ENCODE measurements at places on chromosomes 5 and 9.
A peak's percentile ranks its signal among the peaks of the same experiment; 100 is the strongest.

- no peak for DNase-seq
Measured at GRCh38 chr5:39218482-39219402, 621 bp downstream of the FYB1 start.

GRCh38 chr9:77829420-77829819 is 181.3 kb upstream of the GNA14 start:
- no peak for DNase-seq

DNA sequence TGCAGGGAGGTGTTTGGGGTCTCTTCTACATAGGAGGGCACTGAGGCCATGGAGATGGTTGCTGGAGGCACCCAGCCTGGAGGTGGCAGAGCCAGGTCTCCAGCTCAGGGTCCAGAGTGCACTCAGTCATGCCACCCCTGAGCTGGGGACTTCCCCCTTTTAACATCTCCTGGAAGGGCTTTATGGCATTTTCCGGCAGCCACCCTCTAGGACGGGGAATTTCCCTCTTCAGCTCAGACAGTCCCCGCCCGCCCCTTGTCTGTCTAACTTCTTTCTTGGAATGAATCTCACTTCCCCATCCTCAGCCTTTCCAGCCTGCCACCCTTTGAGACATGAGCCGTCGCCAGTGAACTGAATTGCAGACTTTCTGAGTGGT is 49.9 kb downstream of the COL15A1 start:
- no peak for DNase-seq

DNA sequence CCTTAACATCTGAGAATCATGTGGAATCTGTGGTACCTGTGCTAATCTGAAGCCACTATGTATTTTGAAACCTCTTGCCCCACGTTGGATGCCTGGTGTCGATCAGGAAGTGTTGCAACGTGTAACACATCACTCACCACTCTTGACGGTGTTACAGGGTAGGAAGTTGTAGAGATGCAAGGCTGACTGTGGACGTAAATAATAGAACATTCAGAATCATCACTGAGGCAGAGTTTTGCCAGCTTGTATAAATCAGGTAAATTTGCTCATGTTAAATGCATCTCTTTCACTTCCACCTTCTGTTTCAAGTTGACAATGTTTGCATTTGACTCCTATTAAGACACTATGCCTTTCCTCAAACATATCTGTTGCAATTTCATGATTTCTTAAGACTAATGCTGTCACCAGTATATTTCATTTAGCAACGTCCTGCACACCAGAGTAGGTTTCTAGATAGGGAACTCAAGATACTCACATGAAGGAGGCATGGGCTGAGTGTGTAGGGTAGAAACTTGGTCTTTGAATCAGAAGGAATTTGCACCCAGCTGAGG is 38.1 kb downstream of the BASP1 start:
- DNase-seq: no peak

DNA sequence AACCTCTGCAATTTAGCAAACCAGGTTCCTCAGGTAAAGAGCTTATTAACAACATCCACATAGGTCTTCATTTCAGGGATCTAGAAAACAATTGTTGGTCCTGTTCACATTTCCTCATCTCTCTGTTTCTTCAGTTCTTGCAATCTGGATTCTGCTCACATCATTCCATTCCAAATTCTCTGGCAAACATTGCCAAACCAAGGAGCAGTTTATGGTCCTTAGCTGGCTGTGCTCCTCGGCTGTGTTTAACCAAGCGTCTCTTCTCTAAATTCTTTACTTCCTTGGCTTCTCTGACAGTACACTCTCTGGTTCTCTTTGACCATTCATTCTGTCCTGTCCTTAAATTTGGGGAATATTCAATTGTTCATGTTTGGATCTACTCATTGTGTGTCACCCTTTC is 65.8 kb upstream of the RANBP3L start:
- no peak for DNase-seq

DNA sequence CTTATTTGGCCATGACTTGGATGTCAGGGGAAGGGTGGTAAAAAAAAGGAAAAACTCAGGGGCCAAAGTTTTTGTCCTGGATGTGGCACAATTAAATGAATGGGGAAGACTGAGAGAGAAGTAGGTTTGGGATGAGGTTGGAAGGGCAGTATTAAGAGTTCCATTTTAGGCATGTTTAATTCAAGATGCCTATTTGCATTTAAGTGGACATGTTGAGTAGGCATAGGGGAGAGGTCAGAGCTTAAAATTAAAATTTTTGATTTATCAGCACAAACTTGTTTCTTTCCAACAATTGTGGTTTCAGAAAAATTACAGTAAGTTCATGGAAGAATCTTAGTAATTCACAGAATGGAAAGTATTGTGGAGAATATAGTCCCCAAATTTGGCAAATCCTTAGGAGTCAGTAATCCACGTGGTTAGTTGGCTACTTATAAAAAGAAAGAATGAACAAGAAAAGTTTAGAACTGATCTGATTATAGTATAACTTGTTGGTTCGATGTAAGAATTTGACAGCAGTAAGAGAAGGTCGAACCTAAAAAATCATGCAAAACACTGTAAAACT is 265.9 kb downstream of the SAXO1 start:
- no peak for DNase-seq

- DNase-seq: no peak
Measured at GRCh38 chr9:91191411-91192380, 170.0 kb downstream of the AUH start.

- DNase-seq: peak; percentile 11
Measured at GRCh38 chr5:146130440-146131045, 25.2 kb upstream of the PLAC8L1 start.

DNA sequence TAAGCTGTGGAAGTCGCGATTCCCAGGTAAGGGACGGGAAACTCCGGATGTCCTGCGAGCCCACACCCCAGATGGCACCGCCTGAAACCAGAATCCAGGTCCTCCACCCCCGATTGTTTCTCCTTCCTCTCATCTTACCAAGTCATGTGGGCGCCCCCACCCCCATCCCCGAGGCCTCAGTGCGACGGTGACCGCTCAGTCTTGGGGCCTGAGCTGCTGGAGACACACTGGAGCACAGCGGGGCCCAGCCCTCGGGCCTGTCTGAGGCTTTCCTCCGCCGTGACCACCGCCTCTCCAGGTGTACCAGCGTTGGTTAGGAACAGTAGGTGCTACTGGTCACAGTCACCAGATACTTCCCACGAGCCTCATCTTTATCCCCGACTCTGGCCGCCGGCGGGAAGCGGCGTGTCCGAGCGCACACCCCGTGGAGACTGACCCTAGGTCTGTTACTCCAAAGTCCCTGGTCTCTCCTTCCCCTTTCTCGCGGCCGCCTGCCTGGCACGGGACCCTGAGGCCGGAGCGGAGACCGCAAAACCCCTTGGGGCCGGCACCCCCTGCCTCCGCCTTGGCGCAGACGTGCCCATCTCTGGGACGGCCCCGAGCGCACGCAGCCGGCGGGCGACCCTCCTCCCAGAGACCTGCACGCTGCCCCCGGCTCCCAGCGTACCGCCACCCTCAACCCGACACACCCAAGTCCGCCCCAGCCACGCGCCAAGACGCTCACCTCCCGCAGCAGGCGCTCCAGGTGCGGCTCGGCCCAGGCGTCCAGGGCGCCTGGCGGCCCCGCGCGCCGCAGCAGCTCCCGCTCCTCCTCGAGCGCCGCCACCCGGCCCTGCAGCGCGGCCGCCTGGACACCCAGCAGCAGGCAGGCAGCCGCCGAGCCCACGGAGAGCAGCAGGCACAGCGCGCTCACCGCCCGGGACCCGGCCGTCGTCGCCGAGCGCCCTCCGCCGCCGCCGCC is 733 bp downstream of the COL23A1 start:
- DNase-seq: no peak

DNA sequence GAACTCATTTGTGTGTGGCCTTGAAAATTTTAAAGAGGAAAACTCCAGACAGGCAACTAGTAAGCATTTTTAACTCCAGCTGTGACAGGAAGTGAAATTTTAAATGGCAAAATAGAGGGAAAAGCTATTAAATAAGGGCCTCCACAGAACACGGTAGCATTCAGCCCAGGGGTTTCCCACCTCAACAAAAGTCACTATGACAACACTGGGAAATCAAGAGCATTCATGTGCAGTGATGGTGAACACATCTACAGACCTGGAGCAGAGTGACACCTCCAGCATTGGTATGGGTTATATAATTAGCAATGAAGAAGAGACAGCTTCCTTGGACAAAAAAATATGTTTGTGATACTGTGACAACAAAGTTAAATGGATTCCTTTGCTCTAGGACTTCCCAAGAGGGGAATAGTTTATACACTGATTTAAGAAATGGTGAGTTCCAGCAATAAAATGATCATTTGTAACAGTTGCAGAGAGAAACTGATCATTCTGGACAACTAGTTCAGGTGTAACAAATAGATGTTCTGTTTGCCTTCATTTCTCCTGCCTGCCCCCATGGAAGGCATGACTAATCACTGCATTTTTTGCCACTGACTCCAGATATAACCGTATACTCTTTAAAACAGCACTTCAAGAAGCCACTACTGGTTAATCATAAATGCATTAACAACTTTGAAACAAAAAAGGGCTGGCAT is 93.3 kb upstream of the SLC44A1 start:
- no peak for DNase-seq

GRCh38 chr5:21391506-21391905 is 1403.5 kb upstream of the CDH18 start:
- no peak for DNase-seq

DNA sequence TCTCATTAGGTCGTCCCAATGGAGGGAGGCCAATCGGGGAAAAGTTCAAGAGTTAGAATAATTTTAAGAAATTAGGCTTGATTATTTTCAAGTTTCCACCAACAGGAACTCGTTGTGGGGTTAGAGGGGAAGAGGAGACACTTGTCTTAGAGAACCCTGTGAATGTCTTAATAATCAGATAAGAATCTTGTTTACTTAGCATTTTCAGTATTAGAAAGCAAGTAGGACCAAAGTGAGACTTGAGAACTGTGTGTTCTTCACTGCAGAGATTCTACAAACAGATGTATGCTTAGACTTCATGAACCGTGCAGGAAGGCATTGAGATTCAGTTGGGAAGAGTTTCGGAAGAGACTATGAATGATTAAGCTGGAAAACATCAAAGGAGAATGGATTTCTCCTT is 69.0 kb upstream of the HMHB1 start:
- no peak for DNase-seq
